Upper lobe of left lung (tissue), 6 donors: ENCODE measurements at places on chromosomes 12 and 14.

DNA sequence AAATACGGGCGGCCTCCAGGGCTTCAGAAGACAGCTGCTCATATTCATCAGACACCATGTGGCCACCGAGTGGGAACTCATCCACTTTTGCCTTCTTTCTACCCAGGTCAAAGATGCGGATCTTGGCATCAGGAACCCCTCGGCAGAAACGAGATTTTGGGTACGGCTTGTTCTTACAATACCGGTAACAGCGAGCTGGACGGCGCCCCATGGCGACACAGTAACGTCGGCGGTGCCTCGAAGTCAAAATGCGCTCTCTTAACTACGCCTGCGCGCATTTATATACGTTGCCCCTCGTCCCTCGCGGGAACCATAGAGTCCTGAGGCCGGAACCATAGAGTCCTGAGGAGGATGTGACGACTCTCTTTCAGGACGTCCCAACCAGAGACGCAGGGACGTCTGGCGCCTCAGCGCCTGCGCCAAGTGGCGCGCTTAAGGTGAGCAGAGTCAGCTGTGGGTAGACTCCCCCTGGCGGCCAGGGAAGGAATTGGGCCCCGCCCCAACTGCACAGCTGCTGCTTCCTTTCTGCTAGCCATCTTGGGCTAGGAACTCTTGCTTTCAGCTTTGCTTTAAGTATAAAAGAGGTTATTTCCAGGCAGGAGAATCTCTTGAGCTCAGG, at the start of gene RPL10L:
Gene RPL10L (minus strand): TSS at position 256 of the 619 bp plus-strand sequence. CDS start 45 bp downstream, at position 211.
- H3K36me3 ChIP-seq, result no peaks in the 10 kb centered on the region
- H3K4me3 ChIP-seq, result no peak within 1 kb of the TSS
- no peak within 1 kb of the TSS for H3K27ac ChIP-seq
- H3K4me1 ChIP-seq, result no peaks in the 10 kb centered on the region

- H3K27ac ChIP-seq, result no peak overlapping the region
- H3K27me3 ChIP-seq, result no peaks in the 10 kb centered on the region
- H3K36me3 ChIP-seq, result no peaks in the 10 kb centered on the region
- no peak overlapping the region for H3K4me3 ChIP-seq
- DNase-seq, result no peak
- H3K4me1 ChIP-seq, result peaks cover 90% of the 10 kb centered on the region
Measured at GRCh38 chr14:103019826-103020225, 37.5 kb downstream of the CDC42BPB start.

GRCh38 chr12:69007855-69008351, 74.9 kb upstream of the CPM start:
- no peaks in the 10 kb centered on the region for H3K27me3 ChIP-seq
- peaks cover 11% of the 10 kb centered on the region for H3K4me1 ChIP-seq
- DNase-seq, result no peak

GRCh38 chr12:111298582-111299436, 70.1 kb downstream of the PHETA1 start:
- no peak for DNase-seq
- no peaks in the 10 kb centered on the region for H3K27me3 ChIP-seq
- no peaks in the 10 kb centered on the region for H3K4me1 ChIP-seq
- no peaks in the 10 kb centered on the region for H3K36me3 ChIP-seq
- H3K4me3 ChIP-seq, result no peak overlapping the region

DNA sequence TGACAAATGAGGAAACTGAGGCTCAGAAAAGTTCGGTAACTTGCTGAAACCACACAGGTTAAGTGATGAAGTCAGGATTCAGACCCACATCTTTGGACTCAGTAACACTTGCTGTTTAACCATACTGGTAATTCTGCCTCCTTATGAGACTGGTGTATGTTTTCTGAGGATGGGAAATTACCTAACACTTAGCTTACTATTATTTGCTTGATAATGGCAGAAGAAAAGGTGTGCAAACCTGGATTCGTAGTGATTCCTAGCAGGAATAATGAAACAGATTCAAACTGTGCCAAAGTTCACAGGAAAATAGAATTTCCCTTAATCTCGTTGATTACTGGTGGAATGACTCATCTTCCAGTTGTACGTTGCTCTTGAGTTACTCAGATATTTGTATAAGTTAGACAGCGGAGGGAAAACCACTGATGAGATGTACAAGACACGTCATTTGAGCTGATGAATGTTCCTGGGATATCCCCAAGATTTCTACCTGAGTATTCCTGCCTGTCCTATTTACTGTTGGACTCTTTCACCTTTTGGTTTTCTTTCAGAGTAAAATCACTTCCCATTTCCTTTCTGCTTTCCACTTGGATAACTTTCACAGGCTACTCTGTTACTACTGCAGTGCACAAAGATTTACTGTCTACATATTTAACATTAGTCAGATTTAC, 37.5 kb downstream of the PRORP start:
- H3K36me3 ChIP-seq, result no peaks in the 10 kb centered on the region
- no peaks in the 10 kb centered on the region for H3K27me3 ChIP-seq
- H3K4me3 ChIP-seq, result no peak overlapping the region
- no peak overlapping the region for H3K27ac ChIP-seq

DNA sequence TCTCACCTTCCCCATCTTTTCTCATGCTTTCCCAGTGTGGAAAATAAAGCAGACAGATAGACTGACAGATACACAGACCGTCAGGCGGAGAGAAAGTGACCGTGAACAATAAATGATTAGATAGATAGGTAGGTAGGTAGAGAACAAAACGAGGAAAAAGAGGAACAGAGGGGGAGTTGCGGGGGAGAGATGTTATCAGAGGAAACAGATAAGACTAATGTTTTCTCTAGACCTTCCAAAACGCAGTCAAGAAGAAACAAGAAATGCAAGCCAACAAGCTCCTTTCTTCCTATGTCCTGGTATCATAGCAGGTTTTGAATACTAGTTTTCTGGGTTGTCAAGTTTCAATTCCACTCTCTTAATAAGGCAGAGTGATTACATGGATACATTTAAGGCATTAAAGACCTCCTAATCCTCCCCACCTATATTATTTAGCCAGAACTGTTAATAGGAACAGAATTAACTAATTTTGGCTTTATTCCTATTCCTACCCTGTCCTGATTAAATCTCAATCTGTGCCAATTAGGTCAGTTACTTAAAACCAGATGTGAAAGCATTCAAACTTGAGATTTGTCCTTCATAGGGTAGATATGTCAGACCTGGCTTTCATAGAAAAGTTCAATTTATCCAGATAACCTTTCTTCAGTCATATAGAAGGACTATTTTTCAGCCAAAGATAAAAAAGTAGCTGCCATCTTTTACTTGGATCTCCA, 89.0 kb upstream of the PTPRR start:
- H3K27ac ChIP-seq, result no peak overlapping the region
- no peak for DNase-seq
- H3K4me3 ChIP-seq, result no peak overlapping the region
- H3K4me1 ChIP-seq, result no peaks in the 10 kb centered on the region

- H3K4me1 ChIP-seq, result no peaks in the 10 kb centered on the region
- H3K36me3 ChIP-seq, result no peaks in the 10 kb centered on the region
- no peaks in the 10 kb centered on the region for H3K27me3 ChIP-seq
- H3K4me3 ChIP-seq, result no peak overlapping the region
Measured at GRCh38 chr12:66008985-66009384, 121.6 kb downstream of the LLPH start.
